Activated CD4-positive, alpha-beta T cell treated with anti-CD3 and anti-CD28 coated beads, Interleukin-2, amount 50 U/mL, for 48 hours (primary cell): ENCODE measurements at places on chromosomes 5 and 9.

- DNase-seq: no peak
These were observed 110.0 kb downstream of the ROR2 start for GRCh38 chr9:91839926-91840465.

DNA sequence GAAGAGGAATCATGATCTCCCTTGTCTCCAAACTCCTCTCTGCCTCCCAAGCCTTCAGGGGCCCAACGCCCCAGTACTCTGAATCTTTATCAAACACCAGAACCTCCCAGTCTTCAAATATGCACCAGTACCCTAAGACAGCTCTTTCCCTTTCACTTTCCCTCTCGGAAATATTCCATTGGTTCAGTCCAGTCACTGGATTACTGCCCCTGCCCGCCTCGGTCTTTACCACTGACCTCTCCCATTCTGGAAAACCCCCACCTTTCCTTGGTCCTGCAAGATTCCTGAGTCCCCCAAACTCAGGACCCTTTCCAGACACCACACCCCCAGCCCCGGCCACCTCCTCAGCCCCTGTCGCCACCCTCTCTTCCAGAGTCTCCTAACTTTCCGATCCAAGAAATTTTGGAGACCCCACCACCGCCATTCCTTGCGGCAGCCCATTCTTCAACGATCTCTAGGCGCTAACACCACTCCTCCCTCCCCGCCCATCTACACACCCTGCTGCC is 674 bp downstream of the C5orf15 start:
- no peak for DNase-seq

DNA sequence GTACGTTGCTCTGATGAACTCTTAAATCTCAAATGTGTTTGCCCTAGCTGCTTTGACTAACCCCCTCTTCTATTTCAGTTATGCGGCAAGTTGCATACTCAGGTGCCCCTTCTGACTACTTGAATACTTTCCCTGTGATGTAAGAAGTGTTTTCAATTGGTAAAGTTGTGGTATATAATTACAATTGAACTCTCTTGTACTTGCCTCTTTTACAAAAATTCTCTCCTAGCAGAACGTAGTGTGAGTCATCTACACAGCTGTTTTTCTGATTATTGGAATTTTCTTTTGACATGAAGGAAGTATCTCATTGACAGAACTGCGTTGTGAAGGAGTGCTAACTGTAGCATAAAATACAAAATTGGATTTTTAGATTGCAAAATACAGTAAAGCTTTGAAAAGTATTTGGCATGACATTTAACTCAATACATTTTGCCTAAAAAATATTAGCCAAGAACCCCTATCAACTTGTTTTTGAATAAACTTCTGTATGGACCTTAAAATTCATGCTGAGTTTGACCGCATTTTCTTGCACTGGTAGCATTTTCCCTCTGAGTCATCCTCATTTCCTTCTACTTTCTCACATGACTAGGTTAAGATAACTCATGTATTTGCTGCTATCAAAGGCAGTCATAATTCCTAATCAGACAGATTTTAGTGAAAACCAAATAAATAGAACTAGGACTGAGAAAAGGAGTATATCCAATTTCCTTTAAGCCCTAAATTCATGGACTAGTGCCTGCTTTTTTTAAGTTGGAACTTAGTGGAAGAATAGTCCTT is 6.3 kb downstream of the CRHBP start:
- no peak for DNase-seq

- DNase-seq: no peak
These were observed 30.8 kb downstream of the MTAP start for GRCh38 chr9:21833090-21833801.

GRCh38 chr5:41787265-41787664 is 83.0 kb downstream of the OXCT1 start:
- DNase-seq: no peak

DNA sequence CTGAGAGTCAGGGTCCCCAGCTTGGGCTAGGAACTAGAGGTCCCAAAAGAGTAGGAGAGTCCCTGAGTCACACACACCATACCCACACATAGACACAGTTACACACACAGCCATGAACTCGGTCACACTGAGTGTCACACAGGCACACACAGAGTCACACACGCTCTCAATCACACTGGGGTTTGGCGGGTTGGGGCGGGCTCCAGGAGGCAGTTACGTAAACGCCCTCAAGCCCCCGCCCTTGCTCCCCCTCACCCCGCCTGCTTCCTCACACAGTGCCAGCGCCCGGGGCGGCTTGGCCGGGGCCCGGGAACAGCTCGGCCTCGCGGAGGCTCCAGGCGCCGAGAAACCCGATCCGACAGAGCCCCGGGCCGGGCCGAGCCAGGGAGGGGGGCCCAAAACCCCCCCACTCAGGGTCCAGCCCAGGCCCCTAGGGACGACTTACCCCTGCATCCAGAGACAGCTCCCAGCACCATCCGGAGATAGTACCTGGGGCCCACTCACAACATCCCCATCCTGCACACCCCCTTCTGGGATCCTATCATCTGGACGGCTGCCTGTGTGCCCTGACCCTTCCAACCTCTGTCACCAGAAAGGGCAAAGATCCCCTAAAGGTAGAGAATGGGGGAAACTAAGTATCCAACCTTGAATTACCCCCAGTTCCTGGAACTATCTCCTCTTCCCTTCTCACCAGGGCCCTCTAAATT is 3.5 kb upstream of the CNTFR start:
- no peak for DNase-seq

DNA sequence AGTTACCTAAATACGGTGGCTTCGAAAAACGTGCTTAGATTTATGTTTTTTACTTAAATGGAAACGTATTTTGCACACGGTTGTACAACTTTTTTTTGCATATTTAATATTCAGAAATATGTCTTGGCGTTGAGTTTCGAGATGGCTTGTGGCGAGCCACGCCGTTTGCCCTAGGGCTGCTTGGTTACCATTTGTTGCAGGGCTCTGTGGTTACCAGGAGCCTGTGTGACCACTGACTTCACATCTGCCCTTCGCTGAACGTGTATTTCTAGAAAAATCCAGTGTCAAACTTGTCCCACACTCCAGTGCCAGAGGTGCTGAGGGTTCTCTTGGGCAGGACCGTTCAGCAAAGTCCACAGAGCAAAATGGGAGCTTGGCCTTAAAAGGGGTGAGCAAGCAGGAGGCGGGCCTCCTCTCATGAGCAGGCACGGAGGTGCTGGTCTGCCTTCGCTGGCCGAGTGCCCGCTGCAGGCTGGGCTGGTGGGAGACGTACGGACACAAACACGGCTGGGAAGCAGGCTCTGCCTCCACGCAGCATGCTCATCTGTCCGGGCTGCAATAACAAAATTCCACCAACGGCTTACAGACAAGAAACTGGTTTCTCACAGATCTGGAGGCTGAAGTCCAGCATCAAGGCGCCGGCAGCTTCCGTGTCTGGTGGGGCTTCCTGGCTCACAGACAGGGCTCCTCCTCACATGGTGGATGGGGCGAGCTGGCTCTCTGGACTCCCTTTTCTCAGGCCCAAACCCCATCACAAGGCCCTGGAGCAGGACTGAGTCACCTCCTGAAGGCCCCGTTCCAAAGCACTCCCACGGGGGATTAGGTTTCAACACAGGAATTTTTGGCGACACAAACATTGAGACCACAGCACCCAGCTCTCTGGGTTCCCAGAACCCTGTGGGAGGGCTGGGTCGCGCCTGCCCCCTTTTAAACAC is 5.4 kb downstream of the MRPL36 start:
- DNase-seq: no peak

DNA sequence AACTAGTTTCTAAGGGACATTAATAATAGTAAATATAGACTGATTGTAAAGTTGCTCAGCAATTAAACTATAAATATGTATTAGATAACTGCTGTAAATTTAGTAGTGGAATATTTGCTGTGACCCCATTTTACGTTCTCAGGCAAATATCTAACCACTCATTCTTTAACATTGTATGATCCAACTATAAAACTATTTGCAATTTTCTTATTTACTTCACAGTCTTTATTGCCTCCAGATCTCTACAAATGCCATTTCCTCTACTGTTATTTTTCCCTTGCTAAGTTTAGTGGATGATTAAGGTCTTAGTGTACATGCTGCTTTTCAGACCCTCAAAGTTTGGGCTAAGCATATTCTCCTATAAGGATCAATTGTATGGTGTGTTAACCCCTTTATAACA is 526.2 kb upstream of the ST8SIA4 start:
- no peak for DNase-seq

DNA sequence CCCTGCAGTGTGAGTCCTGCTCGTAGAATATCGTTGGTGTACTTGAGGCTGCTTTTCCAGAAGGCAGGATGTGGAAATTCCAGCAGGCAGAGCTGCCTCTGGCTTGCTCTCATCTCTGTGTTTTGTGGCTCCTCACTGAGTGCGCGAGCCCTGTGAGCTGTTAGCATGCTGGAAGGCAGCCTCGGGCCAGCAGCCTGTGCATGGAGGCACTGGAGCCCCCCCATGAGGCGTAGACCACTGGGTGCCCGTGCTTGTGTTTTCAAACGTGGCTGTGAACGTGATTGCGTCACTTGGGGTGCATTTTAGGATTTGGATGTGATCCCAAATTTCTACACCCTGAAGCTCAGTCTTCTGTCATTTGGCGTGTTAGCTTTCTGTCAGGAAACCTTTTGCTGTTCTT is 3.2 kb downstream of the WDR5 start:
- DNase-seq: no peak

DNA sequence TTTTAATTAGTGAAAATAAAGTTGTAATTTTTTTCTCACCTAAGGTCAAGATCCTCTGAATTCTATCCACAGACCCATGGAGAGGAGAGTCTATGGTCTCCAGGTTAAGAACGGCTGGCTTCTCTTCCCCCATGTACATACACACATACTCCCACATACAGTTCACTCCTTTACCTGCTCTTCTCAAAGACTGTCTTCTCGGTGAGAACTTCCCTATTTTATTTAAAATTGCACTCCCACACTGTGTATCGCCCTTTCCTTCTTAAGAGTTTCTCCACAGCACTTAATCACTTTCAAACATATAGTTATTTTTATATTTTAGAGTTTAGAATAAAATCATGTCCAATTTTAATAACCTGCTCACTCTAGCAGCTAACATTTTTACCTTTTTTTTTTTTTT is 3.6 kb upstream of the JADE2 start:
- no peak for DNase-seq

- DNase-seq: no peak
These were observed 196.5 kb downstream of the TLE1 start for GRCh38 chr9:81492710-81493447.

- no peak for DNase-seq
These were observed 26.3 kb downstream of the PCDHGC5 start for GRCh38 chr5:141515141-141515540.

DNA sequence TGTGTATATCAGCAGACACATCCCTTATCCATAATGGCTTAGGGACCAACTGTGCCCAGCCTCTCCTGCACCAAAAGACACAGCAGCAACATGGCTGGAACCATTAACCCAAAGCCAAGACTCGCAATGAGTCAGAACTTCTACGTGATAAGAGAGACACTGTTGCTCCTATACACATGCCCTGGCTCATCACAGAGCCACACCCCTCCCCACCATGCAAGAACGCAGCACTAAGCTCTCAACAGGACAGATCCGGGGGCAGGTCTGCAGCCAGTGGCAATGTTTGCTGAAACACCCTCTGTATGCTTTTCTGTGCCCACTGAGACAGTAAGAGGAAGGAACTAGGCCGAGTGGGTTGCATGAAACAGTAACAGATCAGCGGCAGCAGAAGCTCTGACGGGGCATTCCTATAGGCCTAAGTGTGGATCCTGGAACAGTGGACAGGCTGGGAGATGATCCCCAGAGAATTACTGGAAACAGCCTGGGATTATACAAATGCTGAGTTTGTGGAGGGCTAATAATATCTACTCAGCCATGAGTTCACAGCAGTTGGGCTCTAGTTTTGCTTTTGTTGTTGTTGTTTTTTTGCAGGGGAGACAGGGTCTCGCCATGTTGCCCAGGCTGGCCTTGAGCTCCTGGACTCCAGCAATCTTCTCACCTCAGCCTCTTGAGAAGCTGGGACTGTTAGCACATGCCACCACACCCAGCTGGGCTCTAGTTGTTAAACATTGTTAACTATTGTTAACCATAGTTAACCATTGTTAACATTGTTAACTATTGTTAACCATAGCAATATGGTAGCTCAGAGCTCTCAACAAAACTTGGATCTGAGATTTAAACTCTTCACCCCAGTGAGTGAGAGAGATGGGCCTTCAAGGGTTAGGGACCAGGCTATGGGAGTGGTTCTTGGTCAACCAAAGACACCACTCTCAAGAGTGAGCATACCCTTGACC is 41.0 kb downstream of the B4GALT1 start:
- no peak for DNase-seq

DNA sequence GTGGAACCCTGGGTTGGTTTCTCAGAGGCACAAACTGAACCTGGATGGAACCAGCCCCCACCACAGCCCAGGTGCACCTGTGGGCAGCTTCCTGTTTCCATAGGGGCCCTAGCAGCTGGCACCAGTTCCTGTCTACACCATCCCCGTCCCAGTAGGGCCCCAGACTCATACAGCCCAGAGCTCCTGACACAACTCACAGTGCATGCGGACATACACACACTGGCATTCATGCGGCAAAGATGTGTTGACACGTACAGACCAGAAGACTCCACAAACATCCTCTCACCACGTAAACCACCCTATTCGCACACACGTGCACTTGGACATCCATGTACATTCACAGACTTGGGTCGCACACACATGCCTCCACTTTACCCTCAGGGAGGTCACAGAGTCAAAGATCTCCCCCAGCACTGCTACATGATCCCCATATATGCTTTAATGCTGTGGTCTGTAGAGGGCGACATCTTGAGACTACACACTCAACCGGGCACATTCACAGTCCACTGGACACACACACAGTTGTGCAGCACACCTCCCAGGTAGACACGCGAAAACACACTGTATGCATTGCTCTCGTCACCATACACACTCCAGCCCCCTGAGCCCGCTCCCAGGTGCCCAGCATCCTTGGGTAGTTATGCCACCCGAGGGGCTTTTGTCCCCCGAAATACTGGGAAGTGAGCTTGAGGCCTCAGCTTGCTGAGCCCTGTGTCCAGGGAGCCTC is 22.4 kb downstream of the CXXC5 start:
- DNase-seq: no peak

- no peak for DNase-seq
These were observed 34.7 kb upstream of the MYO10 start for GRCh38 chr5:16970826-16971225.

DNA sequence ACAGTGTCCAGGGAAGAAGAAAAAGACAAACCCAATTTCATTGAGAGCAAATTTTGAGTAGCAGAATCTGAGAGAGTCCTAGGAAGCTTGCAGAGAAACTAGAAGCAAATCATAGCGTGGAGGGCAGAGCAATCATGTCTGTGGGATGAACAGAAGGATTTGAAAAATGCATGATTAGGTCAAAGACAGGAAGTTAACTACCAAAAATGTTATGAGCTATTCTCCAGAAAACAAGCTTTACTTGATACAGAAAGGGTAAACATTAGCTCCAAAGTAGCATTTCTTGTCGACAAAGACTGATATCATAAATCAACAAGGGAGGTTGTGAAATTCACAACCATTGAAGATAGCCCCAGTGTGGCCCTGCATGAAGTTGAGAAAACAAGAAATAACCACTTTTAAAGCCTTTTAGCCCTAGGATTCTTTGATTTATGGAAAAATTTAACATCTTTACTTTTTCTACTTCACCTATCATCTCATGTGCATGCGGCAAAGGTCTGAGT is 97.7 kb upstream of the MEGF10 start:
- DNase-seq: no peak

- DNase-seq: no peak
These were observed at the start of gene PCDHA12 for GRCh38 chr5:140875085-140876065. Gene PCDHA12, plus strand, starts transcription at chr5:140875308. Its CDS starts 165 bp downstream, at chr5:140875473.
